Kidney epithelial cell (primary cell): ENCODE measurements at places on chromosomes 7 and 10. TPM values are rescaled to one million over a fixed set of nuclear protein-coding genes. Genes with fewer than 3 reads are reported as not detected.

The TSPAN15 gene
- total RNA-seq: 19.4 and 22.4 TPM in 2 replicates

The HELLS gene
- total RNA-seq: 18.9 and 28.7 TPM in 2 replicates

The ASIC3 gene
- 0.04 and 0.41 TPM in 2 replicates for total RNA-seq

The PON2 gene
- 71.7 and 77.5 TPM in 2 replicates for total RNA-seq

The PPP1R9A gene
- 13.3 and 19.9 TPM in 2 replicates for total RNA-seq

The ARPC1A gene
- total RNA-seq: 185 and 216 TPM in 2 replicates

The FGF8 gene
- not detected in 2 replicates for total RNA-seq

The VWA2 gene
- total RNA-seq: 2.2 and 3.8 TPM in 2 replicates

The PHYHIPL gene
- total RNA-seq: 0.17 TPM in 1 of 2 replicates, not detected in the other

The STEAP1B gene
- total RNA-seq: not detected in 2 replicates

The CRYGN gene
- 0.84 and 2.1 TPM in 2 replicates for total RNA-seq

The CHST3 gene
- 48.6 and 54.2 TPM in 2 replicates for total RNA-seq

The NODAL gene
- 0.08 and 0.14 TPM in 2 replicates for total RNA-seq

The FIGNL1 gene
- 17.0 and 27.5 TPM in 2 replicates for total RNA-seq

The KCNH2 gene
- 2.1 and 4.1 TPM in 2 replicates for total RNA-seq

The SP8 gene
- total RNA-seq: not detected in 2 replicates

The XRCC2 gene
- 2.1 and 3.2 TPM in 2 replicates for total RNA-seq

The EBLN1 gene
- not detected in 2 replicates for total RNA-seq

The MSMB gene
- not detected in 2 replicates for total RNA-seq

The CFAP58 gene
- 0.75 TPM in 2 replicates for total RNA-seq

The FAM25G gene
- total RNA-seq: 3.2 and 15.7 TPM in 2 replicates

The ARHGAP12 gene
- 22.8 and 38.7 TPM in 2 replicates for total RNA-seq

The EN2 gene
- 0.07 and 0.17 TPM in 2 replicates for total RNA-seq

The MARVELD1 gene
- total RNA-seq: 31.0 and 37.2 TPM in 2 replicates

The TMEM26 gene
- 0.33 and 0.41 TPM in 2 replicates for total RNA-seq

The IL15RA gene
- 23.1 and 23.6 TPM in 2 replicates for total RNA-seq

The AP3M1 gene
- 30.5 and 31.0 TPM in 2 replicates for total RNA-seq

The OPN4 gene
- not detected in 2 replicates for total RNA-seq

The LRIT1 gene
- total RNA-seq: not detected in 2 replicates

The TRIM50 gene
- total RNA-seq: not detected in 2 replicates

The SLIT1 gene
- 0.07 and 0.17 TPM in 2 replicates for total RNA-seq

The SLC39A12 gene
- not detected in 2 replicates for total RNA-seq

The LIPM gene
- not detected in 2 replicates for total RNA-seq

The DYDC2 gene
- 0.14 and 3.0 TPM in 2 replicates for total RNA-seq

The ZC3HAV1L gene
- 14.4 and 21.6 TPM in 2 replicates for total RNA-seq

The FOXP2 gene
- total RNA-seq: 0.14 and 0.25 TPM in 2 replicates

The GARIN1A gene
- total RNA-seq: 0.17 and 0.68 TPM in 2 replicates

The CALHM3 gene
- total RNA-seq: not detected in 2 replicates
